ENCODE measurements at places on chromosomes 2 and 18.

DNA sequence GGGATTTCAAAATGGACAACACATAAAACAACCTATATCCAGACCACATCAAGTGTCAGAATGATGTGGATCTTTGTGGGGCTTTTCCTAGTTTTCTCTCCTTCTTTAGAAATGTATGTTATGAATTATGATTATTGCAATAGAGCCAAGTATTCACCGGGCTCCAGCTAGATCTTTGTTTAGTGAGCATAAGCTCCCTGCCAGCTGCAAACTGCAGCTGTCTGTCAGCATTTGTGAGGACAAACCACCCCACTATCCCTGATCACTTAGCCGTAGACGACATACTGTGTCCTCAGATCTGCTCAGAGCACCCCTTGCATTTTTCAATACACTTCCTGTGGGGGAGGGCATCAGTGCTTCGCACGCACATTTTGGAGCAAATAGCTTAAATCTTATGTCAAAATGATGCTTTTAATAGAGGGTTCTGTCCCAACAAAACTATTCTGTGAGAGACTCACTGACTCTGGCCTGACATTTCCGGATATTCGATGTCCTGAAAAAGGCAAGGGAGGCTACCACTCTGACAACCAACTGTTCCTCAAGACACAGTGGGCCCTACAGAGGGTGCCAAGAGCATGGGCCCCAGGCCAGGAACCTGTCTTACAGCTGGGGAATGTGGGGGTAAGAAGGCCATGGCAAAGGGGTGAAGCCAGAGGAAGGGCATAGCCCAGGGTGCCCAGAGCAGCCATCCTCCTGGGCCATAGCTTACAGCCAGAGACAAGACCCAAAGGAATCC lies 346.0 kb downstream of the ARHGAP15 start:
- H3K27me3 ChIP-seq, result no peaks in the 10 kb centered on the region
- H3K4me1 ChIP-seq, result peaks cover 13% of the 10 kb centered on the region
- no peak for DNase-seq

DNA sequence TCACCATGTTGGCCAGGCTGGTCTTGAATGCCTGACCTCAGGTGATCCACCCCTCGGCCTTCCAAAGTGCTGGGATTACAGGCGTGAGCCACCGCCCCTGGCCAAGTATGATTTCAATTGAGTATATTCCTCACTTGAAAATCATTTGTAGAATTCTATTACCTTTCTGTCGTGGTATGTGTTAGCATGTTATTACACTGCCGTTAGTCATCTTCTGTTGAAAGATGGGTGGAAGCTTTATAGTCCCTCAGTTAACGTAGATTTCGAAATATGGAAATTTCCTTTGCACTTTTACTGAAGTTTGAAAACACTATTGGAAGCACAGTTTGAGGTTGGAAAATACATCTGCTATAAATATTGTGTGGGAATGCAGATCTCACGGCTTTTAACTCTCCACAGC lies 14.7 kb downstream of the NIFK start:
- peaks cover 5% of the 10 kb centered on the region for H3K36me3 ChIP-seq
- H3K4me3 ChIP-seq, result no peak overlapping the region
- H3K4me1 ChIP-seq, result no peaks in the 10 kb centered on the region
- H3K27me3 ChIP-seq, result no peaks in the 10 kb centered on the region
- DNase-seq, result no peak

DNA sequence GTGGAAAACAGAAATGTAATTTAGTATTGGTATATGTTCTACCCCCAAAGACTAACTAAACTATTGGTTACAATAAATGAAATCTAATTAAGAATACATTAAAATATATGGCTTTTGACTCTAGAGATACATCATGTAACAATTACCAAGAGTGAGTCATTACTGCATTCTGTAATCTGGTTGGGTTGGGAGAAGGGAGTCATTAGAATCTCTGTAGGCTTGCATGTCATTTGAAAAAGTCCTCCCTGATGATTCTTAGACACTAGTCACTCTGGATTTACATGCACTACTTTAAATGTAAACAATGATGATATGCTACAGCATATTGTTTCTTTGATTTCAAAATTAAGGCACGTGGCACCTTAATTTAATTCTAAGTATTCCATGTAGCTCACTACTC lies 293.4 kb upstream of the CHST9 start:
- H3K36me3 ChIP-seq, result no peaks in the 10 kb centered on the region
- no peaks in the 10 kb centered on the region for H3K27me3 ChIP-seq
- no peak overlapping the region for H3K4me3 ChIP-seq
- H3K4me1 ChIP-seq, result peaks cover 16% of the 10 kb centered on the region
- no peak for DNase-seq

GRCh38 chr18:9570255-9570654 lies 44.1 kb downstream of the PPP4R1 start:
- no peak overlapping the region for H3K27ac ChIP-seq
- DNase-seq, result no peak
- H3K27me3 ChIP-seq, result no peaks in the 10 kb centered on the region
- peaks cover 16% of the 10 kb centered on the region for H3K36me3 ChIP-seq
- no peak overlapping the region for H3K4me3 ChIP-seq

GRCh38 chr18:10412933-10413332 lies 41.5 kb upstream of the APCDD1 start:
- H3K4me1 ChIP-seq, result peaks cover 37% of the 10 kb centered on the region
- no peak overlapping the region for H3K4me3 ChIP-seq
- H3K27ac ChIP-seq, result peak overlapping the region; percentile 67
- no peak for DNase-seq

DNA sequence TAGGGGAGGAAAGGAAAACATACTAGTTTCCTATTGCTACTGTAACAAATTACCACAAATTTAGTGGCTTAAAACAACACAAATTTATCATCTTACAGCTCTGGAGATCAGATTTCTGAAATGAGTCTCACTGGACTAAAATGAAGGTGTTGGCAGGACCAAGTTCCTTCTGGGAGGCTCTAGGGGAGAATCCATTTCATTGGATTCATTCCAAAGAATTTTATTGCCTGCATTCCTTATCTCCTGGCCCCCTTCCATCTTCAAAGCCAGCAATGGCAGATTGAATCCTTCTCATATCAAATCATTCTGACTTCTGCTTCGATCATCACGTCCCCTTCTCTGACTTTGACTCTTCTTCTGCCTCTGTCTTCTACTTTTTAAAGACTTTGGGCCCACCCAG lies 250.9 kb downstream of the IRS1 start:
- no peak overlapping the region for H3K4me3 ChIP-seq
- peaks cover 3% of the 10 kb centered on the region for H3K36me3 ChIP-seq
- no peaks in the 10 kb centered on the region for H3K27me3 ChIP-seq
- no peak overlapping the region for H3K27ac ChIP-seq

GRCh38 chr2:237895544-237896506 lies 36.4 kb downstream of the RAMP1 start:
- H3K27ac ChIP-seq, result peak overlapping the region; percentile 57
- no peak for DNase-seq
- no peaks in the 10 kb centered on the region for H3K36me3 ChIP-seq
- H3K4me1 ChIP-seq, result peaks cover 24% of the 10 kb centered on the region
- no peaks in the 10 kb centered on the region for H3K27me3 ChIP-seq

- peaks cover 3% of the 10 kb centered on the region for H3K36me3 ChIP-seq
- no peak for DNase-seq
- no peaks in the 10 kb centered on the region for H3K27me3 ChIP-seq
Measured at GRCh38 chr2:8139668-8140200, 542.1 kb upstream of the ID2 start.

DNA sequence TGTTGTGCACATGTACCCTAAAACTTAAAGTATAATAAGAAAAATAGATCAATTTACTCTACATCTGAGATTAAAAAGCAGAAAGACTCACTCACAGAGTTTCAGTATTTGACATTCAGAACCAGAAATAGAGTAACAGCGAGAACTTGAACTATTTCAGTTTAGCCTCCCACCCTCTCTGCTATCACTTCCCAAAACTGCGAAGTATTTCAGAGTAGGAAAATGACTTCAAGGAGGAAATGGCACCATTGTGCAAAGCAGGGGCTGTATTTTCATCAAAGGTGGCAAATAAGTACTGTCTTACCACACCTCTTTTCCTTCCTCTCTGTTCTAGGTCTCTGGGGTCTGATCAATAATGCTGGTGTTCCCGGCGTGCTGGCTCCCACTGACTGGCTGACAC lies 13.6 kb downstream of the DHRS9 start:
- H3K36me3 ChIP-seq, result peaks cover 5% of the 10 kb centered on the region
- H3K27me3 ChIP-seq, result peaks cover 3% of the 10 kb centered on the region
- no peak overlapping the region for H3K27ac ChIP-seq
- no peak for DNase-seq
- no peak overlapping the region for H3K4me3 ChIP-seq

DNA sequence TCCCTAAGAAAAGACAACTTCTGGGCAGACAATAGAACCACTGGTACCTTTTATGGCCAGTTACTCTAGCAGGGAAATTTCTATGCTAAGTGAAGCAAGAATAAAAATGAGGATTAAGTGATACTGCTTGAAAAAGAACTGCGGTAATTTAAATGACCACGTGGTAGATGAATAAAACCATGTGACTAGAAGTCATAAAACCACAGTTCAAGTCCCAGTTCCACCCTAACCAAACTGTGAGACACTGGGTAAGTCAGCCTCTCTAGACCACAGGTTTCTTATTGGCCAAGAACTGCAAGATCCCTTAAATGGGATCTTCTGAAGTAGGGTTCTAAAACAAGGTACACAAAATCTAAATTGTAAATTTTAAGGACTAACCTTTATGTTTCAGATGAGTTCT lies 12.7 kb downstream of the TMEM237 start:
- no peaks in the 10 kb centered on the region for H3K4me1 ChIP-seq
- H3K4me3 ChIP-seq, result no peak overlapping the region
- no peak overlapping the region for H3K27ac ChIP-seq

- peaks cover 23% of the 10 kb centered on the region for H3K4me1 ChIP-seq
- no peaks in the 10 kb centered on the region for H3K36me3 ChIP-seq
- H3K27me3 ChIP-seq, result peaks cover 28% of the 10 kb centered on the region
- no peak overlapping the region for H3K27ac ChIP-seq
Measured at GRCh38 chr18:46297621-46298020, 193.4 kb downstream of the HAUS1 start.

DNA sequence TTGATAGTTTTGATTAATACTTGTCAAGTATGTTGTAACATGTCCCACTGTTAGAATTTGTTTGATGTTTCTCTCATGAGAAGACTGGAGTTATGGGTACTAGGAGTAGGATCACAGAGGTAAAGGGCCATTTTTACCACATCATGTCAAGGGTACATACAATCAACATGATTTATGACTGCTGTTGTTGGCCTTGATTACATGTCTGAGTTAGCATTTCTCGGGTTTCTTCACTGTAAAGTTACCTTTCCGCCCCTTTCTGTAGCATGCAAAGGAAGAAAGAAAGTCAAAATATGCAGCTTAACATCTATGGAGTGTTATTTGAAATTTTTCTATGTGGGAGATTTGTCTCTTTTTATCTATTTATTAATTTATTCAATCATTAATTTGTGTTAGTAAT lies 1456.4 kb downstream of the SUCLG1 start:
- H3K36me3 ChIP-seq, result no peaks in the 10 kb centered on the region
- no peaks in the 10 kb centered on the region for H3K4me1 ChIP-seq
- H3K27ac ChIP-seq, result no peak overlapping the region

GRCh38 chr2:8977758-8978157 lies 25.7 kb downstream of the MBOAT2 start:
- no peaks in the 10 kb centered on the region for H3K27me3 ChIP-seq
- H3K27ac ChIP-seq, result no peak overlapping the region
- no peak overlapping the region for H3K4me3 ChIP-seq
- no peak for DNase-seq
- H3K36me3 ChIP-seq, result no peaks in the 10 kb centered on the region

DNA sequence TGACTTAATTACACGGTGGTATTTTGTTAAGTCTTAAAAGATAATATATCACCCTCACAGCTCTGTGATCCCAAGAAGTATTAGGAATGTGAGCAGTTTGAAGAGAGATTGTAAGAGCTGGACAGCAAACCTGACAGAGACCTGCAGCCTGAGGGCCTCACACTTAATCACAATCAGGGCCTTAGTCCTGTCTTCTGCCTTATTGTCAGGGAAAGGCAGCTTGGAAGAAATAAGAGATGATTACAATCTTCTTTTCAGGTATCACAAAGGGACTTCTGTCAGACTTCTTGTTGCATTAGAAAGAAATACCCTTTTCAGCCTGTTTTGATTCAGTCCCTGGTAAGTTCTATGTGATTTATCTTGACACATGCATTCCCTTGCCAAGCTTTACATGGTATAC lies 1433.8 kb upstream of the SLC39A10 start:
- H3K27me3 ChIP-seq, result peaks cover 3% of the 10 kb centered on the region
- H3K4me3 ChIP-seq, result no peak overlapping the region
- H3K36me3 ChIP-seq, result no peaks in the 10 kb centered on the region
- DNase-seq, result no peak
- H3K27ac ChIP-seq, result no peak overlapping the region
- H3K4me1 ChIP-seq, result no peaks in the 10 kb centered on the region

DNA sequence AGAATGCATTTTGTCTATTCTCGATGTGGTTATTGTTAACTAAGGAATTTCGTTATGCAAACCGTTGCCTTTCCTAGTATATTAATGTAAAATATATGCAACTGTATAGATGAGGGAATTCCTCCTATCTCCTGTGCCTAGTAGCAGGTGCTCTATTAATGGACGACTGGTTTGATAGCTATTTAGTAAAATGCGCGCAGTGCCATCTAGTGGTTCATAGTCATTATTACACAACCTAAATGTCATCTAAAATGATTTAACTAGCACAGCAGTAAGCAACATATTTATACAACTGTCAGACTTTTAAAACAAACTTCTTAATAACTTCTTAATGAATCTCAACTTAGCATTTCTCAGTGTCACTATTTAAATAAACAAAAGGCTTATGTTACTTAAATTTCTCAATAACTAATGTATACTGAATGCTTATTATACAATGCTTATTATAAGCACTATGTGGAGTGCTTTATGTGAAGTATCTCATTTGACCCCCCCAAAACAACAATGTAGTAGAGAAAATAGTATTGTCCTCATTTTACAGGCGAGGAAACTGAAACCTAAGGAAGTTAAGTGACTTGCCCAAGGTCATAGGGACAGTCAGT lies 77.9 kb downstream of the DTNA start:
- no peaks in the 10 kb centered on the region for H3K4me1 ChIP-seq
- no peaks in the 10 kb centered on the region for H3K27me3 ChIP-seq
- DNase-seq, result peak; percentile 40
- no peak overlapping the region for H3K4me3 ChIP-seq

DNA sequence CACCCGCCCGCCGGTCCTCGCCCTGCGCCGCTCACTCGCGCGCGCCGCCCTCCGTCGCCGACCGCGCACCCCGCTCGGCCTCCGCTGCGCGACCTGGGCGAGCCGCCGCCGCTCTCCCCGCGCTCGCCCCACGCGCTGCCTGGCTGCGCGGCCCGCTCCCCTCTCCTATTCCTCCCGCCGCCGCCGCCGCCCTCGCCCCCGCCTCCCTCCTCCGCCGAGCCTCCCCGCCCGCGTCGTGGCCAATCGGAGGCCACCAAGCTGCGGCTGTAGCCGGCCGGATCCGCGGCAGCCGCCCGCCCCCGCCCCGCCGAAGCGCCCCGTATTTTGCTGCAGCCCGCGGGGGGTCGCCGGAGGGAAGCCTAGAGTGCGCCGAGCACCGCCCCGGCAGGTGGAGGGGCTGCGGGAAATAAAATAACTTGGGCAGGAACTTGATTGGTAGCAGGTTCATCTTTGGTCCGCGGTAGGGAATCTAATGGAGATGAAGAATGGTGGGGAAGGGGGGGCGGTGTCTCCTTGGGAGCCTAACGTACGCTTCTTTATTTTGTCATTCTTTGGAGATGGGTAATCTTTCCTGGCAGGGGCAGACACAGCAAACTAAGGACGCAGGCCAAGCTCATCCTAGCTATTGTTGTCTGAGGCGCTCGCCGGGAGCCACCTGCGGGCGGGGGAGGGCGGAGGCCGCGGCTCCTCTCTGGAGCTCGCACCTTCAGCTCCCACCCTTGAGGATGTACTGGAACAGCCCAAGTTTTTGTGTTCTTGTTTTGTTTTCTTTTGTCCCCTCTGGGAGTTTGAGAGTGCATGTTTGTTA lies 1.1 kb upstream of the CDH2 start:
- DNase-seq, result peak; percentile 73
- H3K4me1 ChIP-seq, result peaks cover 37% of the 10 kb centered on the region
- peaks cover 4% of the 10 kb centered on the region for H3K36me3 ChIP-seq
- peak overlapping the region; percentile 72 for H3K27ac ChIP-seq
- H3K4me3 ChIP-seq, result peak overlapping the region; percentile 96
